M059J (cell line): ENCODE measurements at places on chromosomes 1 and 21. TPM values are rescaled to one million over a fixed set of nuclear protein-coding genes. Genes with fewer than 3 reads are reported as not detected.

OR2G6 gene
- not detected in 2 replicates for total RNA-seq

PEX19 gene
- total RNA-seq: 60.1 and 97.2 TPM in 2 replicates

GRCh38 chr21:26892151-26892550 is 46.9 kb upstream of the ADAMTS1 start:
- DNase-seq: no peak

GRCh38 chr1:52658795-52659194 is 25.8 kb downstream of the SHISAL2A start:
- peak; percentile 69 for DNase-seq

GRCh38 chr1:243739335-243740003 is 110.6 kb downstream of the AKT3 start:
- no peak for DNase-seq

C1orf74 gene
- 4.0 and 5.7 TPM in 2 replicates for total RNA-seq

DNA sequence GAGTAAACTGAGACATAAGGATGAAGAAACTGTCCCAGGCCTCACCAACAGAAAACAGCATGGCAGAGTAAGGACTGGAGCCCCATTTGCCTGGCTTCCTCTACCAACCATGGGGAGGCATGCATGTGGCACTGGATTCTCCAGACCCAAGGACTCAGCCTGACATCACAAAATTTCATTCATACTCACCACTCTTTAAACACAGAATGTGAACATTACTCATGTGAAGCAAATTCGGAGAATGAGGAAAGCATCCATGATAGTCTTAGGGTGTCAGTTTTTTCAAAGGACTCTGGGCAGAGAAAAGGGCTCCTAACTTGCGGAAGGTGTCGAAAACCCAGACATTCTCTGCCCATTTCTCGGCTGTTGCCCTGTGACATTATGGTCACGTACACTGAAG is 83.9 kb downstream of the PCNX2 start:
- DNase-seq: no peak

GRCh38 chr1:226082959-226083301 is 20.4 kb downstream of the H3-3A start:
- peak; percentile 68 for DNase-seq

- DNase-seq: no peak
These were observed 63.5 kb downstream of the LRIG2 start for GRCh38 chr1:113136476-113136875.

DCDC2B gene
- total RNA-seq: not detected in 2 replicates

MX2 gene
- 346 and 370 TPM in 2 replicates for total RNA-seq
